ENCODE measurements at places on chromosomes 3 and 15.

- H3K36me3 ChIP-seq: no peaks in the 10 kb centered on the region
- DNase-seq: no peak
- H3K27me3 ChIP-seq: peaks cover 88% of the 10 kb centered on the region
- no peak overlapping the region for H3K27ac ChIP-seq
These were observed 51.2 kb upstream of the PRR20G start for GRCh38 chr3:127339016-127339415.

- no peak within 1 kb of the TSS for H3K4me3 ChIP-seq
- peaks cover 19% of the 10 kb centered on the region for H3K4me1 ChIP-seq
- H3K27me3 ChIP-seq: no peaks in the 10 kb centered on the region
- H3K36me3 ChIP-seq: no peaks in the 10 kb centered on the region
These were observed at the start of gene SLC15A2 for GRCh38 chr3:121894301-121894990. Gene SLC15A2, plus strand, starts transcription at chr3:121894401. Its CDS starts 76 bp downstream, at chr3:121894477.

- H3K4me1 ChIP-seq: no peaks in the 10 kb centered on the region
- DNase-seq: no peak
- no peaks in the 10 kb centered on the region for H3K36me3 ChIP-seq
- H3K27me3 ChIP-seq: no peaks in the 10 kb centered on the region
These were observed 59.4 kb upstream of the TFRC start for GRCh38 chr3:196141052-196141865.

- no peak for DNase-seq
- no peak overlapping the region for H3K4me3 ChIP-seq
- H3K27me3 ChIP-seq: no peaks in the 10 kb centered on the region
- no peak overlapping the region for H3K27ac ChIP-seq
These were observed 353.1 kb upstream of the BCHE start for GRCh38 chr3:166190360-166190759.

GRCh38 chr15:94297558-94297957 is 66.2 kb downstream of the MCTP2 start:
- no peak overlapping the region for H3K4me3 ChIP-seq
- H3K4me1 ChIP-seq: no peaks in the 10 kb centered on the region
- H3K27me3 ChIP-seq: no peaks in the 10 kb centered on the region
- H3K36me3 ChIP-seq: no peaks in the 10 kb centered on the region

- no peak overlapping the region for H3K4me3 ChIP-seq
- DNase-seq: peak; percentile 18
- H3K36me3 ChIP-seq: no peaks in the 10 kb centered on the region
- no peaks in the 10 kb centered on the region for H3K27me3 ChIP-seq
These were observed 434.0 kb downstream of the EPHB1 start for GRCh38 chr3:135229018-135229495.

GRCh38 chr3:49122451-49122850 is 1.8 kb upstream of the USP19 start:
- DNase-seq: no peak
- H3K27ac ChIP-seq: no peak overlapping the region
- no peaks in the 10 kb centered on the region for H3K27me3 ChIP-seq
- H3K4me1 ChIP-seq: peaks cover 27% of the 10 kb centered on the region
- peaks cover 80% of the 10 kb centered on the region for H3K36me3 ChIP-seq

Data from heart right ventricle (tissue), 16 donors.